ENCODE measurements at places on chromosomes 6 and 20.

- no peak for DNase-seq
These were observed 22.1 kb downstream of the SNHG17 start for GRCh38 chr20:38412877-38413577.

DNA sequence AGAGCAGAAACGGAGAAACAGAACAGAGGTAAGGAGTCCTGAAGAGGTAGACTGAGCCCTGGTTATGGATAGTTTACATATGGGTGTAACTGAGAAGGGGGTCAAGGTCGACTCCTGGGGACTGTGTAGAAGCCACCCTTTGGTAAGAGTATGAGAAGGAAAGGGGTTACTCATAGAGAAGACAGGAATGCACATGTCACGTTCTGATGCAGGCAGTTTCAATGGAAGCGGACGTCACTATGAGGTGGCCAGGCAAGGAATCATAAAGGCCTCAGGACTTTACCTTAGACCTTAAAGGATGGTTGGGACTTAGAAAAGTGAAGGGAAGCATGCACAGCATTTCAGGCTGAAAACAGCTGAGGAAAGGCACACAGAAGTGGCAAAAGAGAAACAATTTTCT is 25.1 kb downstream of the RGS17 start:
- DNase-seq: no peak

DNA sequence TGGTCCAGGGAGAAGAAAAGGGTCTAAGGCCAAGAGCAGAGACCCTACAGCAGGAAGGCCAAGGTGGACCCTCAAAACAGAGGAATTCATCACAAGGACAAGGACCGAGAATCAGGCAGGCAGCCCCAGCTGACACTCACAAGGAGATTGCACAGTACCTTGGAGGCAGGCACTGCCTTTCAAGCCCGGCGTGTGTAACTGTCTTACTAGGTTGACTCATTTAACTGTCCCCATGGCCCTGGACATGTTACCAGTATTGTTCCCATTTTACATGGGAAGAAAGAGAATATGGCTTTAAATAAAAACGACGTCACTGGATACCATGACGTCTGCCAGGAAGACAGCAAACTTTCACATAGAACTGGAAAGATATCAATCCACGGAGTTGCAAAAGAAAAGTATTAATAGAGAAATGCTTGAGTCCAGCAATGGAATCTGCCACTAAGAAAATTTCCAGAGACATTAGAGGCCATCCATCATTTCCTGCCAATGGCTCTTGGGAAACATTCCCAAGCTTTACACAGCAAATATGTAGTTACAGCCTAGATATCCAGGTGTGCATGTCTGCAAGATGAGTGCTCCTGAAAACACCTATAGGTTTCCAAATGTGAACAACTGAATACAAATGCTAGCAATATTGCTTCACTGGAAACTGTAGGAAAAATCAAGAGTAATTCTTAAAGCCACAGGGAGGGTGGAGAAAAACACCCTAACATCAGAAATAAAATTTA is 111.5 kb upstream of the RPS6KA2 start:
- no peak for DNase-seq

GRCh38 chr20:47231382-47232039 is 125.0 kb downstream of the ZMYND8 start:
- DNase-seq: no peak

GRCh38 chr20:35991142-35991771 is 22.9 kb downstream of the CNBD2 start:
- DNase-seq: no peak

DNA sequence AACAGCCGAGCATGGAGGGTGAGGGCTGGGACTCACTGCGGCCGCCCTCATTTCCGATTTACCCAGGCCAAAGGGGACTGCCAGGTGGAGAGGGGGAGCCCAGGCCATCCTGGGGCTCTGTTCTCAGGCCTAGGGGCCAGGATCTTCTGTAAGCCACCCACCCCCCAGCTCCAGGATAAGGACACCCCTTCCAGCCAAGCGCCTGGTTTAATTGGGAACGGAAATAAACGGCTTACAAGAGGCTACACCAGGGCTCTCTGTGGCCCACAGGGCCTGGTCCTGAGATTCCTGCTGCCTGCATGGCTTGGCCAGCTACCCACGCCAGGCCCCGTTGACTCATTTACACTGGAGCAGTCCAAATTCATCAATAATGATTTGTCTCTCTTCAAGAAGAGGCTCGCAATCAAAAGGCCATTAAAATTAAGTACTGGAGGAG is 68.1 kb upstream of the TOP1 start:
- no peak for DNase-seq

DNA sequence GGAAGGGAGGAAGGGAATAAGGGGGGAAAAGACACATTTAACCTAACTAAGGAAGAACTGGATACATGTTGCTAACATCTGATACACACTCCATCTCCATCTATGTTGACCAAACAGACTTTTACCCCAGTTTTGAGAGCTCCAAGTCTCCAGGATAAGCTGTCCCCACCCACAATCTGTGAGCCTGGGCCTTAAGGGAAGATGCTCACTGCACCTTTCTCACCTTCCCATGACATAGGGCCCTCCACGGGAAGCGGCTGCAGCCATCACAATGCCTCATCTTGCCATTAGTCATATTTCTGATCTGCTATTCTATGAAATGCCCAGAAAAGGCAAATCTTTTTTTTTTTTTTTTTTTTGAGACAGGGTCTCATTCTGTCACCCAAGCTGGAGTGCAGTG is 126.6 kb upstream of the SALL4 start:
- DNase-seq: no peak

- no peak for DNase-seq
These were observed 348.9 kb upstream of the KCNQ5 start for GRCh38 chr6:72272958-72273357.

DNA sequence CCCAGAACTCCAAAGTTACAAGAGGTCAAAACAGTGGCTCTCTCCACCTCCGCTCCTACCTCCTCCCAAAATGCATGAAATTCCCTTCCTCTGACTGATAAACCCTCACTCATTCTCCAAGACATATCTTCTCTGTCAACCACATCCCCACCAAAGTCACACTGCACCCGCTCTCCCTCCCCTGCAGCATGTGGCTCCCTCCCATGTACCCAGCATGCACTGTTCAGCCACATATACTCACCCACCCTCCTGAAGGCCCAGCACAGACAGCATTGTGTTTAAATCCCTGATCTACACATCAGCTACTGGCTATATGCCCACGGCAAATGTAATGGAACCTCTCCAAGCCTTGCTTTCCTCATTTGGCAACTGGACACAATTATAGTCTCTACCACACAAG is 5.5 kb upstream of the POU5F1 start:
- no peak for DNase-seq

DNA sequence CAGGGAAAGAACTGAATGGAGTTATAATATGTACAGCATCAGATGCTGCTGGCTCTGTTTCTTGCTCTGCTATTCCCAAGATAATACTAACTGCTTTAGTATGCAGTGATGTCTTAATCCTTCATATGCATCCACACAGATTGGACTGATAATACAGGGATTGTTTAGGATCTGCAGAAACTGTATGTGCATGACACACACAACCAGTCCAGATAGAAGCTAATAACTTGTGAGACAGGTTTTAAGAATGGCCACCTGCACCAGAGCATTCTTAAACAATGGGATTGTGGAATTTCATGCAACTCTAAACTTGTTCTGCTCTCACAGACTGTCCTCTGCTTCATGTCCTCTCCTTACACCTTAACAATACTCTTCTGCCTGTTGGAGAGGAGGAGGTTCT is 90.9 kb downstream of the SPTLC3 start:
- DNase-seq: no peak

- DNase-seq: no peak
These were observed 14.0 kb upstream of the COL10A1 start for GRCh38 chr6:116139917-116140316.

GRCh38 chr20:1371202-1371782 is 21.6 kb downstream of the FKBP1A start:
- no peak for DNase-seq

- DNase-seq: no peak
These were observed 18.7 kb downstream of the ADRM1 start for GRCh38 chr20:62321521-62321948.

DNA sequence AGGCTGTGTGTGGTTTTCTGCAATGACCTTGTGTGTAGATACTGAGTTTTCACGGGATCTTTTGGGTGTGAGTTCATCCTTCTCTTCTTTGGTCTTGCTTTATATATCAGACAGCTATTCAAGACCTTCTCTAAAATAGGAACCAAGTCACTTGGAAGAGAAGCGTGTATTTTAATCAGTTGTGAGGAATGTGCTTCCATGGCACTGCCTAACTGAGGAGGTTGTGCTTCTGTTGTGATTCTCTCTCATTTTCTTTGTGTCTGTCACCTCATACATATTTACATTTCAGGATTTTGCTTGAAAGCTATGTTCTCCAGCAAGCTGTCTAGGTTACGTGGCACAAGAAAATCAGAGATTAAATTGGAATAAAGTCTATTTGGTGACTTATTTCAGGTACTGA is 428.7 kb downstream of the QKI start:
- no peak for DNase-seq

- DNase-seq: no peak
These were observed 3.0 kb downstream of the PPP1R3D start for GRCh38 chr20:59937150-59937549.

DNA sequence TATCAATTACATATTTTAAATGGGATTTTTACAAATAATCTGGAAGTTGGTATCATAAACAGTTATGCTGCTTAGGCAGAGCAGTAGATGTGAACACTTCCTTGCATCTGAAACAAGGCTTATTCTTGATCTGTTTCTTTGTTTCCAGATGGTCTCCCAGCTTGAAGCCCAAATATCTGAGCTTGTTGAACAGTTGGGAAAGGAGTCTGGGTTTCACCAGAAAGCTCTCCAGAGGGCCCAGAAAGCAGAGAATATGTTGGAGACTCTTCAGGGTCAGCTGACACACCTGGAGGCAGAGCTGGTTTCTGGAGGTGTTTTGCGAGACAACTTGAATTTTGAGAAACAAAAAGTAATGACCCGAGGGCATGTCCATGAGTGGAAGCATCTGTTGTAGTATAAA is 91.9 kb downstream of the CCDC170 start:
- DNase-seq: no peak

- no peak for DNase-seq
These were observed 96.2 kb upstream of the CNR1 start for GRCh38 chr6:88262332-88262731.
